ENCODE measurements at places on chromosomes 7 and 10.

DNA sequence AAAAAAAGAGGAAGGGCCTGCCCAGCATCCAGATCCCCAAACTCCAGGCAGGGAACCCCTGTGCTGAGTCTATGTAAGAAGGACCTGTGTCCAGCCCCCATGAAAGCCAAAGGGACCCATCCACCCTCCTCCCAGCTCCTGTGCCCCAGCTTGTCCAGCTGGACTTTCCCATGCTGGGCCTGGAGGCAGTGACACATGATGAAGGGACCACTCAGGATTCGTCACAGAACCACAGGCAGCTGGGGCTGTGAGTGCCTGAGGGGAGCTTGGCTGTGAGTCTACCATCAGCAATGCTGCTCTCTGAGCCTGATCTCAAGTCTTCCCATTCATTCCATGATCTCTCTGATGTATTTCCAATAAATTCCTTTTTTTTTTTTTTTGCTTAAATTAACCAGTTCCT is 36.2 kb upstream of the MNX1 start:
- no peak for DNase-seq

DNA sequence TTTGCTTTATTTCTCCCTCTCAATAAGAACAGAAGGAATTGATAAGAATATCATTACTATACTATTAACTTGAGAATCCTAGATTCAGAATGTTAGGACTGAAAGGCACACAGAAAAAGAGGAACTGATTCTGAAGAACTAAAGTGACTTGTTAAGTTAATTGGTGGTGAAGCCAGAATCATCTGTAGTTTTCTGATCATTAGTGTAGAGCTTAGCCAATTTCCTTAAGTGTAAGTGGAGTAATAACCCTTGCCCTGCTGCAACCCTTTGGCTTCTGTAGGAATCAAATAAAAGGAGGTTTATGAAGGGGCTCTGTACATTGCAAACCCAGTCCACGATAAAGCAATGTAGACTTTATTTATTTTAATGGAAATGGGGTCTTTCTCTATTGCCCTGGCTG is 1186.0 kb downstream of the SORCS3 start:
- DNase-seq: no peak

DNA sequence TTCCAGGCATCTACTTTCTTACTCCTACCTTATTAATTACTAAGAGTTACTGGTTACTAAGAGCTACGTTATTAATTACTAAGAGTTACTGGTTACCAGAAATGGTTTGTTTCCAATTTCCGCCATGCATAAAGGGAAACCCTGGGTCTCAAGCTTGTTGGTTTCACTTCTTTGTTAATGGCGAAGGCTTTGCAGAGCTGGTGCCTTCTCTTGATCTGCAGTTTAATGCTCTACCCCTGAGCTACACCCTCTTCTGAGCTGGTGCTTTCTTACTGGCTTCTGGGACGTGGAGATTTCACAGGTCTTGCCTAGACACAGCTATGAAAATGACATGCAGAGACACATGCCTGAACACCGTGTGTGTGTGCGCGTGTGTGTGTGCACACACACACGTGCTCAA is 560 bp downstream of the CPA4 start:
- no peak for DNase-seq

GRCh38 chr10:75717126-75717916 is 285.9 kb downstream of the LRMDA start:
- DNase-seq: no peak

GRCh38 chr7:42068554-42069280 is 168.3 kb downstream of the GLI3 start:
- no peak for DNase-seq

- DNase-seq: no peak
Measured at GRCh38 chr10:73950155-73950948, 39.4 kb downstream of the PLAU start.

- no peak for DNase-seq
Measured at GRCh38 chr10:112799038-112799437, 151.0 kb upstream of the TCF7L2 start.

- no peak for DNase-seq
Measured at GRCh38 chr10:126042906-126043305, 146.5 kb downstream of the FANK1 start.

DNA sequence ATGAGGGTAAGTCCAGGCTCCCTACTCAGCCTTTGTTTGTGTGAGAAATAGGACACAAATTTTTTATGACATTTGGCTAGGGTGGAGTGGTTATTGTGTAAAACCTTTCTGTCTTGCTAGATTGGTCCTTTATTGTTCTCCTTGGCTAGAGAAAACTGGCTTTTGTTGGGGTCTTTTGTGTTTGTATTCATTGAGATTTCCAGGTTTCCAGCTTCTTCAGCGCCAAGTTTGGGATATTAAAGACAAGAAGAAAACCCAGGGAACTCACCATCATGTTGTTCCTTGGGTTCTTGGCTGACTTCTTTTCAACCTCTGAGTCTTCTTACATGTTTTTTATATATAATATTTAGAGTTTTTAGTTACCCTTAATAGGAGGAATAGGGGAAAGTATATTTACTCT is 310.0 kb downstream of the HPSE2 start:
- DNase-seq: no peak

- DNase-seq: no peak
Measured at GRCh38 chr10:7988989-7989388, 65.5 kb upstream of the GATA3 start.

DNA sequence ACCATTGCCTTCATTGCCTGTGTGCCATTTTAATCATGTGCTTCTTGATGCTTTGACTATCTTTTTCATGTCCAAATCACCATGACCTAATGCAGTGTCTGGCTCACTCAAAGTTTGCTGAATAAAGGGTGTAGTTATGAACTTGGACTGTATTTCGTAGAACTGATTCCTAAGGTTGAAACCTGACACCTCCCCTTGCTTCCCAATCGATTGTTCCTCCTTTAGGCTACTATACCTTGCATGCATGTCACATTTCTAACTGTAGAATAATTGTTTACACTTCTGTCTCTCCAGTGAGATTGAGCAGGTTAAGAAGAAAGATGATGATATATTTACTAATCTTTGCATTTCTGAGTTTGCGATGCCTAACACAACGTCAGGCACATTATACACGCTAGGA is 41.0 kb upstream of the CDK1 start:
- no peak for DNase-seq

- peak; percentile 87 for DNase-seq
Measured at GRCh38 chr10:72297281-72297804, 23.6 kb downstream of the DDIT4 start.

- no peak for DNase-seq
Measured at GRCh38 chr10:66783316-66783715, 142.5 kb upstream of the LRRTM3 start.

DNA sequence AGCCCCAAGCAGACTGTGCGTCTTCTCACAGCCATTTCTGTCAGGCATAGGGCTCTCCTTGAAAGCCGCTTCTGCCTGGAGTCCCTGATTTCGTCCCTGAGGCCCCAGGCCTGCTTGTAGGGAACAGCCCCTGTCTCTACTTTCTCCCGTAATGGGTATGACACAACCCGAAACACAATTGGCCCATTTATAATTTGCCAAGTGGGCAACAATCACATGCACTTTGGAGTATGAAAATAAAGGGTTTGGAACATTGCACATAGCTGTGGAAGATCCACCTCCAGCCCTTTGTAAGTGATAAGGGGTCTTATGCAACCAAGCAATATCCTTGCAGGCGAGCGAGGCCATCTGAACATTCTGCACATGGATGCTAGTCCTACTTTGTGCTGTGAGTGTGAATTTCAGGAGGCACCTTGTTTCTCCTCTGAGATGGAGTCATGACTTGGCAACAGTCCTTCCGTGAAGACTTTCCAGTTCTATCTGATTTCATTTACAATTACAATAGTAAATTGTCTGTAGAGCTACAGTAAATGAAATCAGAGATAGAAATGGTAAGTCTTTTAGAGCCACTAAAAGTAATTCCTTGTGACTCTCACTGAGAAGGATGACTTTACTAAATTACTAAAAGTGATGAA is 141.5 kb downstream of the CUBN start:
- DNase-seq: no peak

DNA sequence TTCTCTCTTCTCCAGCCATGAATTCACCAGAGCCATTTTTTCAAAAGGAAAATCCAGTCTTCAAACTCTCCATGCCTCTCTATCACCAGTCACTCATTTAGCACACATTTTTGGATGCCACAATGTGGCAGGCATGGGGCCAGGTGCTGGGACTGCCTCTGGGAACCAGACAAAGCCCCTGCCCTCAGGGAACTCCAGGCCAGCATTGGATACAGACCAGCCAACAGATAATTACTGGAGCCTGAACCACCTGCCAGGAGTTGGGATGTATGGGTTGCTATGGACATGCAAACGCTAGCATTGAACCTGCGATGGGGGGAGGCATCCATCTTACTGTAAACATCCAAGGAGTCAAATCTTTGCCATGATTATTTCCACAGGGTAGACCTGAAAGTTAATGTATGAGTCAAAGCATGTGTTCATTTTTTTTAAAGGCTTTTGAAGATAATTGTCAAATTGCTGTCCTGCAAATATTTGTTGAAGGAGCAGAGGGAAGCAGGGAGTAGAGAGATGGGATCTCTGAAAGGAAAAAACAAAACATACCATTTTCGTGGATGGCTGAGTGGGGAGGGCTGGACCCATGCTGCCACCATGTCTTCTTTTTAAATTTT is 43.2 kb downstream of the SRRM3 start:
- no peak for DNase-seq

DNA sequence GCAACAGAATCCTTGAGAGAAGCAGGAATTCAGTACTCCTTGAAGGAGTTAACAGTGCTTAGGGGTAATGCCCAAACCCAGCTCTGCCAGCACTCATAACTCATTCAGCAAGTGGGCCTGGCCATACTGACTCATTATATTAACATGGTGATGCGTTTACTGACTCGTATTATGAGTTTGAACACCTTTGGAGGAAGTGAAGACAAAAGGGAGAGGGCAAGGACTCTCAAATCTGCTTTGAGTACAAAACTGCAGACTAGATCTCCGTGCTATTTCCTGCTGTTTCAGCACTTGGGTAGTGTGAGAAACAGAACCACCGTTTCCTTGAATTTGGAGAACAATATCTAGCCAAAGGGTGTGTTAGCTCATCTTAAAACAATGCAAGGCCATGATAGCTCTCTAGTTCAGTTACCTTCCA is 30.8 kb downstream of the SLC16A9 start:
- DNase-seq: no peak

GRCh38 chr7:44568771-44569560 is 4.7 kb downstream of the DDX56 start:
- no peak for DNase-seq

DNA sequence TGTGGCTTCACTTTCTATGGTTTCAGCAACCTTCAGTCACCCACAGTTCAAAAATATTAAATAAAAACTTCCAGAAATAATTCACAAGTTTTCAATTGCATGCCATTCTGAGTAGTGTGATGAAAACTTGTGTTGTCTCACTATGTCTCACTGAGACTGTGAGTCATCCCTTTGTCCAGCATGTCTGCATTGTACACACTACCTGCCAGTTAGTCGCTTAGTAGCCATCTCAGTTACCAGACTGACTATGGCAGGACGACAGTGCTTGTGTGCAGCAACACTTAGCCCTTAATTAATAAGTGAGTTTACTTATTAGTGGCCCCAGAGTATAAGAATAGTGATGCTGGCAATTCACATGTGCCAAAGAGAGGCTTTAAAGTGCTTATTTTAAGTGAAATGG is 22.5 kb downstream of the CCDC186 start:
- DNase-seq: peak; percentile 44

- DNase-seq: no peak
Measured at GRCh38 chr10:102208311-102209035, 17.6 kb upstream of the ELOVL3 start.

DNA sequence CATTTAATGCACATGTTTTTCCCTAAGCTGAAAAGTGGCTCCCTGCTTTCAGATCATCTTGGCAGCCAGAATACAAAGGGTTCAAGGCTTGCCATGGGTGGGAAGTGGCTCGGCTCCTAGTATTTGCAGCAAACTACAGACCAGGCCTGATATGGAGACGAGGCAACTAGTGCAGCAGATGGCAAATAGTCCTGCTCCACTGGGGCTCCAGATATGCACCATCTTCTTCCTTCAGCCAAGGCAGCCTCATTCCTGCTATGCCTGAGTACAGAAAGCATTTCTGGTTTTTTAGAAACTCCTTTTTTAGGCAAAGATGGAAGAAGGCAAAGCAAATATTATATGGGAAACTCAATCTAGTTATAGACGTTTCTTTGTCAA is 23.9 kb downstream of the LRRC4 start:
- no peak for DNase-seq

DNA sequence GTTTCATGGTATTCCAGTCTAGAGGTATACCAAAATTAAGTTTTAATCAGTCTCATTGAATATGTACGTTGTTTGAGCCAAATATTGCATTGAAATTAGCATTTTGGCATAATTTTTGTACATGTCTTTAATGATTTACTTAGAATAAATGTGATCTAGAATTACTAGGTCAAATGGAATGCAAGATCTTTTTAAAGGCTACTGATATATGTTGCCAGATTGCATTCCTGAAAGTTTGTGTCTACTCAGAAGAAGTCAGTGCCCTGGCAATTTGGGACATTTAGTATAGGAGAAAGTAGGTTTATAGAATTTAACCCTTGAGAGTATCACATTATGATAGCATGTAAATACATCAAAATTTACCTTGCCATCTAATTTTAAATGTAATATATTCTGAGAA is 32.4 kb downstream of the KMT2E start:
- DNase-seq: no peak

DNA sequence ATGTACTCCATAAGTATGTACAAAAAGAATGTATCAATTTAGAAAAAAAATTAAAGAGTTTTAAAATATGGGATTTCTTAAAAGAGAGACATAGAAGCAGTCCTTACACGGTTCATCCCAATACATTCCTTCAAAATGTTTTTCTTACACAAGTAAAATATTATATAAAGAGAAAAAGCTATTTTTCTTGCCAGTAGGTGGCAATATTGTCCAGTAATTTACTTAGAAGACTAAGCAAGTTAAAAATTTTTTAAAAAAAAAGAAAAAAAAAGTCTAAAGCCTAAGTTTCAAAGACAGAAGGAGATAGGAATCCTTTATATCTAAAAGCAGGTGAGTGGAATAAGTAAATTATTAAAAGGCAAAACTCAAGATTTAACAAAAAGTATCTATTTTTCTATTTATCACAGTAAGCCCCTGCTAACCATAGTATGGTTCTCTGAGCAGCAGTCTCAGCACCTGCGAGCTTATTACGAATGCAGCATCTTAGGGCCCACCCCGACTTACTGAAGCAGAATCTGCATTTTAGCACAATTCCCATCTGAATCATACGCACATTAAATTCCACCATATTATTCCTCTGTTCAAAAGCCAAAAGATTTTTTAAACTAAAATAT is 240.6 kb downstream of the DGKI start:
- DNase-seq: peak; percentile 26

DNA sequence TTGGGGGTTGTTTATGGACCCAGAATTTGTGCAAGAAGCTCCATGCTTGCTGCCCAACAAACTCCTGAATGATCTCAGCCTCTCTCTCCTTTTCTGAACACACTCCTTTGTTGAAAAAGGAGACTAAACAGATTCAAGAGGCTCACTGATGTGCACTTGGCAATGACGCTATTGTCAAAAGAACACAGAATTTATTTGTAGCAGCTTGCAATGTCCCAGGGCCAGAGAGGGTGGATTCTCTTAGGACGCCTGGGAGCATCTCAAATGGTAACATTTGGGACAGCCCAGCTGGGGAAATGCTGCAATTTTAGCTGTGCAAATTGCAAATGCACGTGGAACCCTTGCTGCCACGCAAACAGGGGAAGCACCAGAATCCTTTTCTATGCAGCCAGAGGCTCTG is 79.9 kb downstream of the GPR26 start:
- DNase-seq: no peak

GRCh38 chr7:2928256-2928612 is 84.1 kb upstream of the GNA12 start:
- DNase-seq: no peak

Measured in H4 (cell line).